Camera-type eye (tissue), 1 donor: ENCODE measurements at places on chromosomes 7 and 10. TPM values are rescaled to one million over a fixed set of nuclear protein-coding genes. Genes with fewer than 3 reads are reported as not detected.

KDM7A gene
- total RNA-seq, result 31.1 TPM

PAX4 gene
- not detected for total RNA-seq

SPDYE5 gene
- total RNA-seq, result 0.22 TPM

KLHL7 gene
- total RNA-seq, result 119 TPM
